ENCODE measurements at places on chromosomes 7 and 10.

GRCh38 chr7:127718340-127718679 is 66.3 kb downstream of the SND1 start:
- no peak for DNase-seq

DNA sequence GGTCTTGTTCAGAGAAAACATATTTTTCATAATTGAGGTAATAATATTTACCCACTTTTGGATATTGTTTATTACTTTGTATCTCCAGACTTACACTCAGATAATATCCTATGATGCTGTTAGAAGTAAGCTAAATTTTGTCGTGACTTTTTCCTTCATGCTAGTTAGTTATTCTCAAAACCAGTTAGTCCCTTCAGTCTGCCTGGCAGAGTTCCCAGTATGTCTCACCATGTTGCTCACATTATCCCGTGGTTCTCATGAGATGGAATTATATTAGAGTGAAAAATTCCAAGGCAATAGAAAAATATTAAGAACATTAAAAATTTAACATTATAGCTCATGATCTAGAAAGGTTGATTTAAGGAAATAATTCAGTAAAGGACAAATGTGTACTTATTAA is 81.5 kb upstream of the SMIM30 start:
- DNase-seq, result no peak

DNA sequence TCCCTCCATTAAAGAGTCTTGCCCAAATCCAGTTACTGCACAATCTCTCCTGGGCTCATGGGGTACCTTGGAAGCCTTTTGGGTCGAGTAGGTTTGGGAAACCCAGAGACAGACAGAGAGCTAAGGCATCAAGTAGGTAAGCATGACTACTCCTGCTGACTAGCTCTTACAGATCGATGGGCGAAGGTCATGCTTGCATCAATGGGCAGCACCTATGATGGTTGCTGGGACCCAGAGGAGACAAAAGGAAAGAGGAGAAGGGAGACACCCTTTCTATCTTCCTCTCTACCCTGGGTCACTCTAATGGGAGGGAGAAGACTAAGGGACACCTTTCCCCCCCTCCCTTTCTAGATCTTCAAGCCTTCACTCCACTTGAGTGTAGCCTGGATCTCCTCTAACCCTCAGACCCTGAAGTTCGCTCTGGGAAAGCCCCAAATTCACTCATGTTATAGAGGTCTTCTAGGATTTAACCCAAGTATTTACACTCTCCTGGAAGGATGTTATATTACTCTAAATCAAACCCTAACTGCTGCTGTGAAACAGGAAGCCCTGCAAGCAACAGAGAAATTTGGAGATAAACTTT is 31.6 kb upstream of the ZNF746 start:
- DNase-seq, result no peak

DNA sequence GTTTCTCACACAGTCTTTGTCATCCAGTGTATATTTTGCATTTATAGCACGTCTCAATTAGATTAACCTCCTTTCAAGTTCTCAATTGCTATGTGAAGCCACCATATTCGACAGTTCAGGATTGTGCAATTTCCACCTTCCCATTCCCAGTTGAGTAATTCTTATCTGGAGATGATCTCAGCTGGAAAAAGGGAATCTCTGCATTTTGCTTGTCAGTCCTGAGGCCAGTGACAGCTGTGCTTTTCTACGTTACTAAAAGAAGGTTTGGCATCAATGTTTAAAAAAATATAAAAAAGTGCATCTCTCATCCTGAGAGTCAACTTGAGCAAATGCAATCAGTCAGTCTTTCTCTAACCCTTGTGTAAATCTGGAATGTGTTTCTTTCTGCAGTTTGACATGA is 247.7 kb downstream of the PRKG1 start:
- DNase-seq, result no peak

DNA sequence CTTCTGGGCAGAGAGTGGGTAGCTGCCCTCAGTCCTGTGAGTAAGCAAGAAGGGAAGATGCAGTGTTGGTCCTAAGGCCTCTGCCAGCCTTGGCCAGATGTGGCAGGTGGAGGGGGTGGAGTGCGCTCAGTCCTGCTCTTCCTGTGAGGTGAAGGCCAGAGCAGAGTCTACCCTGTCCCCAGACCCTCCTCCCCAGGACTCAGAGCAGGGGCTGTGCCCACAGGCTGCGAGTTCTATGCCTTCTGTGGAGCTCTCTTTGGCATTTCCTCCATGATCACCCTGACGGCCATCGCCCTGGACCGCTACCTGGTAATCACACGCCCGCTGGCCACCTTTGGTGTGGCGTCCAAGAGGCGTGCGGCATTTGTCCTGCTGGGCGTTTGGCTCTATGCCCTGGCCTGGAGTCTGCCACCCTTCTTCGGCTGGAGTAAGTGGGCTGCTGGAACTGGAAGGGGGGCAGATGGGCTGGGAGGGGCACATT is 4.0 kb downstream of the OPN4 start:
- DNase-seq, result no peak

DNA sequence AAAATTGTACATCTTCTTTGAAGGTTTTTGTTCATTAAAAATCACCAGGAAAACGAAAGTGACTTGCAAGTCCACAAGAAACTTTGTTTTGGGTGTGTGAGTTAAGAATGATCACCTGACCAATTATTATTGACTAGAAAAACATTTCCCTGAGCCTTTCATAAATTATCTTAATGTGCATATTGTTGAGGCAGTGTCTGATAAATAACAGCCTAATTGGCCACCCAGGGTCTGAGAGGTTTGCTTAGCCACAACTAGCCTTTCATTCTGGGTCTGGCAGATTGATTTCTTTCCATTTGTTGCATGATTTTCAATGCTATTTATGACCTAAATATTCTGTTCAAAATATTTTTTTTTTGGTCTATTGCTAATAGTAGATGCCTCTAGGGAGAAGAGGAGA is 152.8 kb downstream of the AUTS2 start:
- no peak for DNase-seq

GRCh38 chr10:30200017-30200415 is 140.6 kb upstream of the JCAD start:
- DNase-seq, result no peak

DNA sequence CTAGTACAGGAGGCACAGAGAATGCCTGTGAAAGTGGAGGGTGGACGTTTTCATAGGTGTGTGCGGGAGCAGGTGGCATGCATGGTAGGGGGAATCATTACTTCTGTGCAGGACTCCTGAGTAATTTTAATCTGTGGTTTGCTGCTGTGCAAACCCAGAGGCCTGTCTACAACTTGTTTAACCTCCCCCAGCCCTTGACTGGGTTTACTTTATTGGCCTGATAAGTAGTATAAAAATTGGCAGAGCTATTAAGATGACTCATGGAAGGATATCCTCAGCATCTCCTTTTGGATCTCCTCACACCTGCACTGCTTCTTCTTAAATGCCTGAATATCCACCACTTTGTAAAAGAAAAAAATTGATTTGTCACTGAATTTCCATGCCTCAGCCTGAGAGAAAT is 104.8 kb downstream of the AUTS2 start:
- no peak for DNase-seq

DNA sequence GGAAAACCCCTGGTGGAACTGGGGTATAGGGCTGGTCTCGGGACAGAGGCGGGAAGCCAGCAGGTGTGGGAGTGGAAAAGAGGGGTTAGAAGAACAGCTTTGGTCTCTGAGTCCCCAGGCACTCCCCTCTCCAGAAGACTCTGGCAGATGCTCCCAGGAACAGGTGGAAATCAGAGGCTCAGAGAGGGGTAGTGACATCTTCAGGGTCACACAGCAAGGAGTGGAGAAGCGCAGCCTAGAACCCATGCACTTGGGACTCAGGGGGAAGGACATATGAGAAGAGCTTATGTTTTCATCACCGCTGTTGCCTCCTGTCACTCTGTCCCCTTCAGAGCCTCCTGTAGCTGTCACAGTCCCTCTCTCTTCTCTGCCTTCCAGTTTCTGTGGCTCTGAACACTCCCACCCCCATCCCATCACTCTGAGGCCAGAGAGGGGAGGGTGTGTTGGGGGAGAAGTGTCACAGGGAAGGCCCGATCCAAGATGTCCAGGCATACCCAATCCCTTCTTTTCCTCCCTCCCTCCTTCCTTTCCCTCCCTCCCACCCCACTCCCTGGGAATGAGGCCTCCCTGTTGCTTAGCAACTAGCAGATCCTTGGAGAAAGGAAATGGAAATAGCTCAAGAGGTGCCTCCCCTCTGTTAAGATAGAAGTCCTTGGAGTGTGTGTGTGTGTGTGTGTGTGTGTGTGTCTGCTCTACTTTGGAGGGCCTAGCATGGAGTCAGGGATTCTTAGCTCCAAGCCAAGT is 32.0 kb downstream of the SRRM3 start:
- DNase-seq, result no peak

DNA sequence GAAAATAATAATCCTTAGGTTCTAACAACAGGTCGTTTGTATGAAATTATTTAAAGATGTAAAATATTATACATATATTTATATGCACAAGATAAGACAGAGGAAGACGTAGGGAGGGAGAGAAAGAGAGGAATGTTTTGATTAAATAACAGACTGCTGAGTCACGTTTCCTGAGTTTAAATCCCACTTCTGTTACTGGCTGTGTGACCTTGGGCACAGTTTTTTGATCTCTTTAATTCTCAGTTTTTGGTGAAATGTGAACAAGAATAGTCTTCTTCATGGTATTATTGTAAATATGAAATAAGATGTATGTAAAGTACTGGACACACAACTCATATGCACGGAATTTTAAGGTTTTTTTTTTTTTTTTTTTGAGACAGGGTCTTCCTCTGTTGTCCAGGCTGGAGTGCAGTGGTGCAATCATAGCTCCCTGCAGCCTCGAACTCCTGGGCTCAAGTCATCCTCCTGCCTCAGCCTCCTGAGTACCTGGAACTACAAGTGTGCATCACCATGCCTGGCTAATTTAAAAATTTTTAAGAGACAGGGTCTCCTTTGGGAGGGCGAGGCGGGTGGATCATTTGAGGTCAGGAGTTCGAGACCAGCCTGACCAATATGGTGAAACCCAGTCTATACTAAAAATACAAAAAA is 42.6 kb downstream of the BAMBI start:
- DNase-seq, result no peak

GRCh38 chr10:12189426-12189825 is 6.3 kb downstream of the NUDT5 start:
- DNase-seq, result no peak

DNA sequence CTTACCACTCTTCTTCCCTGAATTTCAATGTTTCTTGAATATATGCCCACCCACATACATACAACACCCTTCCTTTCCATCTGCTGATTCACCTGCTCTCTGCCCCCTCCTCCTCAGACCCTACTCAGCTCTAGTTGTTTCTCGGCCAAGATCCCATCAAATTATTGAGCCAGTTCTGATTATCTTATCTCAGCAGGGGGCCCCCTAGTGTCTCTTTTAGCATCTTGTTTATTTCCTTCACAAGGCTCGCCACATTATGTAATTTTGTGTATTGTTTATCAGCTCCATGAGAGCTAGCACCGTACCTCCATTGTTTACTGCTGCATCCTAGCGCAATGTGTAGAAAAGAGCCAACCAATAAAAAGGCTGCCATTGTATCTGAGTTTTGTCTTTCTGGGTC is 71.9 kb downstream of the FAM13C start:
- no peak for DNase-seq

- DNase-seq, result no peak
These were observed 138.2 kb downstream of the RPS24 start for GRCh38 chr10:78171633-78172400.

DNA sequence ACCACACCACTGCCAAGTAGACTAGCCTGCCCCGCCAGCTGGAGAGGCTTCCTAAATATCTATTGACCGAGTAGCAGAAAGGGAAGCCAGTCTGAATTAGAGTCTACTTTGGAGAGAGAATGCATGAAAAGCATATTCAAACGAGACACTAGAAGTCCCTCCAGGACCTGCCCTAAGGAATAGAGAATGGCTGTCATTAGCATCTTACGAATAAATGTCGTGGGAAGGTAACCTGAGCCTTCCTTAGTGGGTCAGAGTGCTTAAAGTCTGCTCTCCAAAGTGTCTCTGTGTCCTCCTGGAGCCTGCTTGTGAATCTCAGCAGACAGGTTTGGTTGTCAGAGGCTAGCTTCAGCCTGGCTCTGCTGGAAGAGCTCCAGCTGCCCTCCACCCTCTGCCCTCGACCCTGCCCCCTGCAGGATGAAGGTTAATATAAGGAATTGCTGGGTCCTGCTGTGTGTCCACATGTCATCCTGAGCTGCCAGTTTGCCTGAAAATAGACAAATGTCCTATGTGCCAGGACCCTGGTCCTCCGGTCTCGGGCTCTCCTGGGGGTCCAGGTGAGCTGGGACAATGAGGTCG is 33.4 kb downstream of the FAM241B start:
- no peak for DNase-seq

DNA sequence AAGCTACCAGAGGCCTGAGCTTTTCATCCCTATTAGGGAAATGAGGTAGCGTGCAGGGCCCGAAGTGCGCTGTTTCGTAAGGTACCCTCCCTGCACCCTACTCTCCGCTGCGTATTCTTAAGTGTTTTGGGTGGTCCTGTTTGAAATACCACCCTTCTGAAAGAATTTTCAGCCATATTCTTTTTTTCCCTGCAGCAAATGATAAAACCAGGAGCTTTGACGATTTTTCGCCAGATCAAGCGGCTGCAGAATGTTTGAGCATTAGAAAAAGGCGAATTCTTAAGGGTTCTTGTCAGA is 1.2 kb downstream of the RSBN1L start:
- no peak for DNase-seq

- no peak for DNase-seq
These were observed 86.0 kb downstream of the ICA1 start for GRCh38 chr7:8175929-8176369.

DNA sequence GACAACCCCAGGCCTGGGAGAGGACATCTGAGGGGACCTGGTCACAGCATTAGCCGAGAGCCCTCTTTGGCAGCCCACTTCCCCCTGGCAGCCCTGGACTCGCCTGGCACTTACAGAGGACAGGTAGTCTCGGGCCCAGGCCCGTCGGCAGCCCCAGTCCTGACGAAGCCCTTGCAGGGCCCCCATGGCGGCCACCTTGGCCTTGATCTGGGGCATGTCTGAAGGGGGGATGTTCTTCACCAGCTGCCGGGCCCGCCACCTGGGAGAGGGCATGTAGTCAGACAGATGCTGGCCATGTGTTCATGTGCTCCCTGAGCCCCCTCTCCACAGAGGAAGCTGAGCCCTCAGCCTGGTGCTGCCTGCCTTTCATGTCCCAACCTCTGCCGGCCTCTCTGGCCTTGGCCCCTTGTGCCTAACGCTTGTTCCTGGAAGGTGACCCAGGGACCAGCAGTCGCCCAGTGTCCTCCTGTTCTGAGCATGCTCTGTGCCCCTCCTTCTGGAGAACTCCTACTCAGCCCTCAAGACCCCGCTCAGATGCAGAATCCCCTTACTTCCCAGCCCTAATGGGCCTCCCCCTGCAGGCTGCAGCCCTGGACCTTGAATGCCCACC is 13.9 kb downstream of the MYO1G start:
- DNase-seq, result no peak

- no peak for DNase-seq
These were observed 52.6 kb upstream of the SMNDC1 start for GRCh38 chr10:110357252-110357780.

DNA sequence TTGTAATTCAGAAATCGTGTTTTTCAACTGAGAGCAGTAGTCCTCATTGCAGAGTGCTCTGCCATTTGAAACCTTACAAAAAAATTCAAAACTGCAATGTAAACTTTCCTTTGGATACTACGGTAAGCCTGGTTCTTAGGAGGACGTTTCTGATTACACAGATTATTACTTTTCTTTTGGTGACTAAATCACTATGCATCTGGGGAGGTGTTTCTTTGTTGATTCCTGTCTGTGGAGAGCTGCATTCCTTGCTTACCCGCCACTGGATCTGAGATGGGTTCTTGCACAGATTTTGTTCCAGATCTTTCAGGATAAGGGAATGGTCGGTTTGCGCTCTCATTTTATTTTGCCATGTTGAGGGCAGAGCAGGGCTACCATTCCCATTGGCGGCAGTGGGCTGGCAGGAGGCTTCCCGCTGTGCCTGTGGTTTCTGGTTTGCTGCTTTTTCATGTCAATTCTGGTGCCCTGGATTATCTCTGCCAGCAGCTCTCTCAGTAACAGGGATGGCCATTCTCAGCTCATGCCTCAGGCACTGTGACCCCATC is 485.1 kb downstream of the GLRX3 start:
- DNase-seq, result no peak

Measured in GM19239 (cell line).